WTC11 (cell line): ENCODE measurements at places on chromosomes 7 and 10. TPM values are rescaled to one million over a fixed set of nuclear protein-coding genes. Genes with fewer than 3 reads are reported as not detected.

DNA sequence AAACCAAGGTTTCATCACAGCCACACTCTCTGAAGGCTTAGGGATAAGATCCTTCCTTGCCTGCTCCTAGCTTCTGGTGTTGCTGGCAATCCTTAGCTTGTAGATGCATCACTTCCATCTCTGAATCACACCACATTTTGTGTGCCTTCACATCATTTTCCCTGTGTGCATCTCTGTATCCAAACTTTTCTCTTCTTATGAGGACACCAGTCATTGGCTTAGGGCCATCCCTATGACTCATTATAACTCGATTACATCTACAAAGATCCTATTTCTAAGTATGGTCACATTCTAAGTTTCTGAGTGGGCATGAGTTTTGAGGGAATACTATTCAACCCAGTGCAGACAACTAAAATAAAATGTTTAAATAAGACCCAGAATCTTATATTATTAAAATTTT, 121.7 kb downstream of the C7orf25 start:
- DNase-seq = no peak

DNA sequence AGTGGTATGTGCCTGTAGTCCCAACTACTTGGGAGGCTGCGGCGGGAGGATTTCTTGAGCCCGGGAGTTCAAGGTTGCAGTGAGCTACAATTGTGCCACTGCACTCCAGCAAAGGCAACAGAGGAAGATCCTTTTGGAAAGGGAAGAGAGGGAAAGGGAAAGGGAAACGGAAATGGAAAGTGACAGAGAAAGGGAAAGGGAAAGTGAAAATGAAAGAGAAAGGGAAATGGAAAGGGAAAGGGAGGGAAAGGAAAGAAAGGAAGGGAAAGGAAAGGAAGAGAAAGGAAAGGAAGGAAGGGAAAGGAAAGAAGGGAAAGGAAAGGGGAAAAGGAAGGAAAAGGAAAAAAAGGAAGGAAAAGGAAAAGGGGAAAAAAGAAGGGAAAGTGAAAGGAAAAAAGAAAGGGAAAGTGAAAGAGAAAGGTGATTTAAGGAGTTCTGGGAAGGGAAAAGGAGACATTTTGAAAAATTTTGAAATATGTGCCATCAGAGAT, 2.3 kb upstream of the ZC3HAV1 start:
- no peak for DNase-seq

- DNase-seq = peak; percentile 60
Observed at GRCh38 chr10:69123306-69123746, 652 bp upstream of the VPS26A start.

Gene UCMA
- total RNA-seq = 1.0 to 1.9 TPM (median 1.5 TPM) in 3 replicates

Gene GSTO2
- total RNA-seq = 10.7 to 18.7 TPM (median 17.6 TPM) in 3 replicates

GRCh38 chr10:45180946-45181875, 134.2 kb downstream of the OR13A1 start:
- no peak for DNase-seq

DNA sequence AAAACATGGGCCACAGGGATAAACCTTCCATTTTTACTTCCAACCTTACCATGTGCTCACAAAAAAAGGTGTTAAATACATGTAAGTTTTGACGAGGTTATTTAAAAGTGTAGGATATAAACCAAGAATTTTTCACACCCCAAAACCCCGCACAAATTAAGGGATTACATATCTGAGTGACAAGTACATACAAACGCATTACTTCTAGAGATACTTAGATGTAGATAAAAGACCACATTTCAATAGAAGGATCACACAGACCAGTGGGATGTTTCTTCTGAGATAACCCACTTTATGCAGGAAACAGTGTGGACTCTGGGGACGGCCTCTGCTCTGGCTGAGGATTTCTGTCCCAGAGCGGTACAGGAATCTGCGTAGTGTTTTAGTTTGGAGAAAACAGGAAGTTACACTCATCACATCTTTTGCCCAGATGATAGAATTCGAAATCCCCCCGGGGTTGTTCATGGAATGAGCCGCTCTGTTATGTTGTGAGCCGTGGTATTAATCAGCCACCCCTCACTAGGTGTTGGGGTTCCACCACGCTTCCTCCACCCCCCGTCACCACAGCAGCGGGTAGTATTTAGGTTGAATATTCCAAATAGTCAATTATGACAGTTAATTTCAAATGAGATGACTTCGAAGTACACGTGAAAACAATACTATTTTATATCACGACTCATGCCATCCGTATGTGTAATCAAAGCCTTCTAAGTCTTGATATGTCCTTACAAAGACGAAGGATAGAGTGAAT, 1.3 kb upstream of the CUL1 start:
- DNase-seq = no peak

DNA sequence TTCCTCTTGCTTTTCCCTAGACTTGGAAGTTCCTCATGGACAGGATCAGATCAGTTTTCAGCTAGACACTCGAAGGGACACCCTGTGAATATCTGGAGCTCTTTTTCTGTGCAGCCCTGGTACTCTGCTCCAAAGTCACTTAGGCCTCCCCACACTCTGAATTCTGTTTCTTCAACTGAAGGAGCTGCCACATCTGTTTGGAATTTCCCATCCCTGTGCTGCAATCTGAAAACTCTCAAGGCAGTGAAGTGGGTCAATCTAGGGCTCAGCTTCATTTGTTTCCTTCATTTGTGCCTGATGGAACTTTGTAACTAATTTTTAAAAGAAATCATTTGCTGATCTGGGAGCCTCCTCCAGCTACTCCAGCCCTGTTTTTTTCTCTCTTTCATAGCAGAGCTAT, 9.6 kb downstream of the EPC1 start:
- no peak for DNase-seq

DNA sequence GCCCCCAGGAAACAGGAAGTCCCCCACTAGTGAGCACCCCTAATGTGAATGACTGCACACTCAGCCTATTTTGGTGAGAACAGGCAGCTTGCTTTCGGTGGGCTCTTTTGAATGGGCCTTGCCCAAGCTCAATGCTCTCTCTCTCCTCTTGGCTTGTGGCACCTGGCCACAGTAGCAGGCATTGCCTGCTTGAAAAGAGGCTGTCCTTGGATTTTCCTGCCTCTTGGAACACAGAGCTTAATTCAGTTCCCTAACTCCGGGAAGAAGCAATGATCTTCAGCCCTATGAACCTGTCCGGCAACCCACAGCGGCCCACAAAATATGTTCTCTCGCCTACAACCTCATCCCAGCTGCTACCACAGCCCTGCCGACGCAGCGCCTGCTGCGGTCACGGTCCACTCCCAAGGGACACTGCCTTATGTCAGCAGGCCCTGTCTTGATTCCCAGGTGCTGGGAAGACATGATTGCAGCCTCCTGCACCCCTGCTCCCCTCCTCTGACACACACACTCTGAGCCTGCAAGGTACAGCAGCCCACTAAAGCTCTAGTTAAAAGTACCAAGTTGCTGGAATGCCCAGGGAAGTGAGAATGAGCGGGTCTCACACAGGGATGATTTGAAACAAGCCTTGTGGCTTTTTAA, 715.5 kb upstream of the GALNT17 start:
- no peak for DNase-seq

Gene CCNY
- 53.3 to 59.1 TPM (median 53.6 TPM) in 3 replicates for total RNA-seq

- no peak for DNase-seq
Observed at GRCh38 chr10:33183655-33184054, 150.8 kb downstream of the NRP1 start.

DNA sequence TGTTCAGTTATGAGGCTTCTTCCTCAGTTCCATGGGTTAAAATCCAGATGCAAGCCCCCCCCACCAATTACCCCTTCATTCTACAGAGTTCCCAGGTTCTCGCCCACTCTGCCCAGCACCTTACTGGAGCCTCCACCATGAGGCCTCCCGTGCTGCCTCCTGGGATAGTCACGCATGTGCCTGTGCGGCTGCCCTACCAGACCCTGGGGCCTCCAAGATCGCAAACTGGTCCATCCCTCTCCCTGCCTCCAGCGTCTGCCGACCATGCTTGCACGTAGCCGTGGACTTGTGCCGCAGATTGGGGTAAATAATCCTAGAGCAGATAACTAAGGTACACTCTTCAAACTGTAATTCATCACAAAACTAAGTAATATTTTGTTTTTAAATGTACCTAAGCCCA, 611.2 kb downstream of the PTPRN2 start:
- DNase-seq = no peak

Gene ZNF438
- 1.6 to 1.9 TPM (median 1.6 TPM) in 3 replicates for total RNA-seq

GRCh38 chr7:90246171-90246570, 1.2 kb downstream of the CFAP69 start:
- DNase-seq = peak; percentile 44

- DNase-seq = no peak
Observed at GRCh38 chr7:17651863-17652385, 288.4 kb downstream of the SNX13 start.

Gene PNLIPRP1
- 0.68 to 1.2 TPM (median 0.69 TPM) in 3 replicates for total RNA-seq

- DNase-seq = no peak
Observed at GRCh38 chr7:75663302-75663907, 75.3 kb downstream of the HIP1 start.

GRCh38 chr10:89164080-89164479, 43.0 kb downstream of the CH25H start:
- DNase-seq = no peak
